Type B pancreatic cell (in vitro differentiated cells): ENCODE measurements at places on chromosomes 2 and 18. TPM values are rescaled to one million over a fixed set of nuclear protein-coding genes. Genes with fewer than 3 reads are reported as not detected.

DNA sequence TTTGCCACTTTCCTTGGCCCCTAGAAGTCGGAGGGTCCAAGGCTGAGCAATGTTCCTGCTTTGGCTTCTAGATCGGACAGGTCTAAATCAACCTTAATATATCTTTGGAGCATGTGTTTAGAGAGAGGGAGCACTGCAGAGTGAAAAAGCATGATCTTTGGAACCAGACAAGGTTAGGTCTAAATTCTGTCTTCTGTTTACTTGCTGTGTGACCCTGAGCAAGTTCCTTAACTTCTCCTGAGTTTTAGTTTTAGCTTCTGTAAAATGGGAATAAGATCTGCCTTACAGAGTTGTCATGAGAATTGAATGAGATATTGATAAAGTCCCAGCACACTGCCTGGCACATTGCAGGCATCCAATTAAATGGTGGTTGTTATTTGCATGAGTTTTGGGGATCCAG is 13.9 kb downstream of the TMEM17 start:
- H3K36me3 ChIP-seq, result no peaks in the 10 kb centered on the region
- H3K4me3 ChIP-seq, result no peak overlapping the region

DNA sequence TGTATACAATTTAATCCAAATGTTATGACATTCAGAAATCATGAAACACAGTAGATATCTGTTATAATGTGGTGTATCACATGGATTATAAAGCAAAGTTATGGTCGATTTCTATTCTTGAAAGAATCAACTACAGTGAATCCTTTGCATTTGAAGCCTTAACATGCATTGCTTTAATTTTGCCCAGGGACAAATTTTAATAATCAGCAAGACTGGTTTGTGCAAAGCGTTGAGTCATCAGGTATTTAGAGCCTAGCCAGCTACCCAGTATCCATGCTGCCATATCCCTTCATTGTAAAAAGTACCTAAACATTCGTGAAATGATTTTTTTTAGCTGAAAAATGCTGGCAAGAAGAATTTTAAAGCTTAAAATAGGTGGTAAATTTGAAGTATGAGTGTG is 8.9 kb upstream of the SPDYA start:
- no peaks in the 10 kb centered on the region for H3K27me3 ChIP-seq
- no peak for DNase-seq
- no peaks in the 10 kb centered on the region for H3K4me1 ChIP-seq
- H3K4me3 ChIP-seq, result no peak overlapping the region

GRCh38 chr2:88831792-88832248 is 140.3 kb downstream of the RPIA start:
- H3K4me1 ChIP-seq, result no peaks in the 10 kb centered on the region
- no peak overlapping the region for H3K27ac ChIP-seq
- H3K4me3 ChIP-seq, result no peak overlapping the region
- DNase-seq, result no peak
- no peaks in the 10 kb centered on the region for H3K27me3 ChIP-seq
- no peaks in the 10 kb centered on the region for H3K36me3 ChIP-seq

CHRND gene
- 0.60 TPM in 1 of 2 replicates, not detected in the other for total RNA-seq

DSG2 gene
- 117 and 272 TPM in 2 replicates for total RNA-seq

DNA sequence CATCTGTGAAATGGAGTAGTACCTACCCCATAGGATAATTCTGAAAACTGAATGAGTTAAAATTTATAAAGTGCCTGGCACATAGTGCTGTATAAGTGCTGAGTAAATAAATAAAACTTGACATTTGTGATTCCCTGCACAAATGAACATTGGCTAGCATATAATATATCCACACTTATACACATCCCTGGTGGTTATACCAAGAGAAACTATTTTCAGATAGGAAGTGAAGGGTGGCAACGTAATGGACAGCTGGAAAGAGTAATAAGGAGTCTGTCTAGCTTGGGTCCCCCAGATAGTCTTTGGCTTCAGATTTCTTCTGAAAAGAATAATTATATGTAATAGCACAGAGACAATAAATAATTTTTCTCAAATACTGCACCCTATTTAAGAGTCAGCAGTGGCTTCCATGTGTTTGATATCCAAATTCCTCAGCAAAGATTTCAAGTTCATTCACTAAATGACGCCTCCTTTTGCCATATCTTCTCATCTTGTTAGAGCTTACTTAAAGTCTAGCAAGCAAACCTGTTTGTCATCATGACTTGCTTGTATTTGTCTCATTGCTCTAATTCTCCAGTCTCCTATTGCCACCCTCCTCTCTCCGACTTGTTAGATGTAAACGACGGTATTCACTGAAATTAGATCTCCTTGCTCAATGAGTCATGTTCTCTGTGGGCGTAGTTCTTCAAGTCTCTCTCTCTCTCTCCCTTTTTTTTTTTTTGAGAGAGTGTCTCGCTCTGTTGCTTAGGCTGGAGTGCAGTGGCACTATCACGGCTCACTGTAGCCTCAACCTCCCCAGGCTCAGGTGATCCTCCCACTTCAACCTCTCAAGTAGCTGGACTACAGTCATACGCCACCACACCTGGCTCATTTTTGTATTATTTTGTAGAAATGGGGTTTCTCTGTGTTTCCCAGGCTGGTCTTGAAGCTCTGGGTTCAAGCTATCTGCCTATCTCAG is 8.7 kb upstream of the ADGRF3 start:
- H3K27me3 ChIP-seq, result no peaks in the 10 kb centered on the region
- H3K4me3 ChIP-seq, result peak overlapping the region; percentile 14
- no peak for DNase-seq
- H3K27ac ChIP-seq, result peak overlapping the region; percentile 71

DNA sequence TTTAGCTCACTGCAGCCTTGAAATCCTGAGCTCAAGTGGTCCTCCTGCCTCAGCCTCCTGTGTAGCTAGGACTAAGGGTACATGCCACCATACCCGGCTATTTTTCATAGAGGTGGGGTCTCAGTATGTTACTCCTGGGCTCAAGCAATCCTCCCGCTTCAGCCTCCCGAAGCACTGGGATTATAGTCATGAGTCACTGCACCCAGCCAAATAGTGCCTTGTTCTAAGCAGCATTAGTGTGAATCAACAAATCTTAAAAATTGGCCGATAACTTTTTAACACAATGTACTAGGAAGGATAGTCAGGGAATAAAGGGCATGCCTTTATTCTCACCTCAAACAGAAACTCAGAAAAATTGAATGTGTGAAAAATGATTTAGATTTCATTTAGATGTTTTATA is 51.6 kb downstream of the XRCC5 start:
- no peak overlapping the region for H3K4me3 ChIP-seq
- H3K27ac ChIP-seq, result no peak overlapping the region
- H3K4me1 ChIP-seq, result no peaks in the 10 kb centered on the region
- no peaks in the 10 kb centered on the region for H3K27me3 ChIP-seq
- H3K36me3 ChIP-seq, result peaks cover 51% of the 10 kb centered on the region

SNORC gene
- total RNA-seq, result 7.1 and 28.9 TPM in 2 replicates

IL18R1 gene
- 5.8 and 9.8 TPM in 2 replicates for total RNA-seq

DNA sequence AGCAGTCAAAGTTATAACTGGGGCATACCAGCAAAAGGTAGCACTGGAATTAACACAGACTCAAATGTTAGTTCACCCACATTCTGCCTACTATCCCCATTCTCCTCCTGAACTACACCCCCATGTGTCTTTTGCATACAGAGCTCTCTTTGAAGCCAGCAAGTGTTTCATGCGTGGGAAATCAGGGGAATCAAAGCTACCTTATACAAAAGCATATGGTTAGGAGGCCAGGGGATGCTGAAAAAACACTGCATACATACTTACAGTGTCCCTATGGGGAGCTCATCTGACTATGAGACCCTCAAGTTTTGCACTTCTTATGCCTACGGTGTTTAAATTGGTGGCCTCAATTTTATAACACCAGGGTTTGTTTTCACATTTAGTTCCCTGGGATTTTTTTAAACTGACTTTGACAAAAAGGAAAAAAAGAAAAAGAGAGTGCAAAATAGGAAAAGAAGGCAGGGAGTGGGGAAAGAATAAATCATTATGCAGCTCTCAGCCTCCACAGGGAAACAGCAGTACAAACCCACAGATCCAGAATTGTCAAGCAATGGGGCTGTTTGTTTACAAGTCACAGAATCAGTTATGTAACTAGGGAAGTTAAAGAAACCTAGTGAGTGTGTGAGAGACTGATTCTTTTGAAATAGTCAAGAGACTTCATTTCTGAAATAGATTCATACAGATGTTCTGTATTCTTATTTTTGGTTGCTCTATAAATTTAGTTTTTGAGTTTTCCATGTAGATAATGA is 20.1 kb upstream of the PPP3R1 start:
- H3K4me1 ChIP-seq, result peaks cover 5% of the 10 kb centered on the region
- no peak for DNase-seq
- no peak overlapping the region for H3K27ac ChIP-seq
- H3K4me3 ChIP-seq, result no peak overlapping the region

GRCh38 chr2:7740114-7740513 is 822.9 kb downstream of the RNF144A start:
- no peak overlapping the region for H3K4me3 ChIP-seq
- H3K27ac ChIP-seq, result no peak overlapping the region
- no peaks in the 10 kb centered on the region for H3K36me3 ChIP-seq

GRCh38 chr18:4193086-4193485 is 262.0 kb downstream of the DLGAP1 start:
- H3K4me1 ChIP-seq, result no peaks in the 10 kb centered on the region
- no peaks in the 10 kb centered on the region for H3K36me3 ChIP-seq
- no peak for DNase-seq
- peaks cover 4% of the 10 kb centered on the region for H3K27me3 ChIP-seq
- H3K4me3 ChIP-seq, result no peak overlapping the region
- no peak overlapping the region for H3K27ac ChIP-seq

DNA sequence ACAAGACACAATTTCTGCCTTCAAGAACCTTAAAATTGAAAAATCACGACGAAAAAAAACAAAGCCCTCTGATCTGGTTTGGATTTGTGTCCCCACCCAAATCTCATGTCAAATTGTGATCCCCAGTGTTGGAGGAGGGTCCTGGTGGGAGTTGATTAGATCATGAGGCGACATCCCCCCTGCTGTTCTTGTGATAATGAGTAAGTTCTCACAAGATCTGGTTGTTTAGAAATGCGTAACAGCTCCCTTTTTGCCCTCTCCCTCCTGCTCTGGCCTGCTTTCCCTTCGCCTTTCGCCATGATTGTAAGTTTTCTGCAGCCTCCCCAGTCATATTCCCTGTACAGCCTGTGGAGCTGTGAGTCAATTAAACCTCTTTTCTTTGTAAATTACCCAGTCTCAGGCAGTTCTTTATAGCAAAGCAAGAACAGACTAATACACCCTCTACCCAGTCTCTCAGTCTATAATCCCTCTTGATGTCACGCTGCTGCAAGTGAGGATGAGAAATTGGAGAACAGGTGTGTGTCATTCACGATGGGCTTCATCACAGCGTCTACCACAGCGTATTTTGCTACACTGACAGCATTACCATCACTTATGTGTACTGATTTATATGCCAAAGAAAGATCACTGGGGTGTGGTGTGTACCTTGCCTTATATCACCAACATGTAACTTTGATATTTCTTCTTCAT is 330.7 kb downstream of the MTX2 start:
- no peak overlapping the region for H3K27ac ChIP-seq
- H3K4me3 ChIP-seq, result no peak overlapping the region
- no peaks in the 10 kb centered on the region for H3K36me3 ChIP-seq
- DNase-seq, result no peak
- no peaks in the 10 kb centered on the region for H3K4me1 ChIP-seq
- H3K27me3 ChIP-seq, result peaks cover 37% of the 10 kb centered on the region

DNA sequence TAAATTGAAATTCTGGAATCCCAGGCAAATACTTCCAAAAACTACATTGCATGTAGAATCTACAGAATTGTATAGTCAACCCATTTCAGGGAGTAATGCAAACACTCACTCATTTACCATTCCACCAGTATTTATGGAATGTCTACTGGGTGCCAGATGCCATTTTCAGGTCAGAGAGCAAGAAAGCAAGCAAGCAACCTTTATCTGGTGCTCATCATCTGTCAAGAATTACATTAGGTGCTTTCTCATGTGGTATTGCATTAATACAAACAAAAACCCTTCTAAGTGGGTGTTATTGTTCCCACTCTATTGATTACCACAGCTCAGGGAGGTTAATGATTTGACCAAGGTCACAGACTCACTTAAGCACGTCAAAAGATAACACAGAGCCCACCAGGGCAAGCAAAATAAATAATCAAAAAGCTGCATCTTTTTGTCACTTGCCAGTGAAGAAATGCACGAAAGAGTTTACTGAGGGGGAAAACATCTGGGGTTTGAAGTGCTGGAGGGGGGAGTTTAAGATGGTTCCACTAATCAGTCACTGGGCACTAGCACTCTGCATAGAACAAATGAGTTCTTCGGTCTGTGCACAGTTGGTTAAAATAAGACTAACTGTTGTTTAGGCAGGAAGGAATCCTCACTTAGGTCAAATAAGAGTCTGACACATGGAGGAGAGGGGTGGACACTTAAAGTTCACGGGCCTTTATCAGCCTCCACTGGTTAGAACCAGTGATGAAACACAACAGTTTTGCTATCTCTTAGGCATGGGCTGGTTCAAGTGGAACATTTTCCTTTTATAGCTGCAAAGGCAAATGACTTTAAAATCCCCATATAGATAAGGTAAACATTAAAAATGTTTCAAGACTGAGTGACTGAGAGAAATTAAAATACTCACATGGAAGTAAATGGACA is 208.8 kb downstream of the CDH2 start:
- no peak for DNase-seq
- peaks cover 31% of the 10 kb centered on the region for H3K4me1 ChIP-seq
- H3K27ac ChIP-seq, result peak overlapping the region; percentile 50
- H3K4me3 ChIP-seq, result no peak overlapping the region
- H3K27me3 ChIP-seq, result no peaks in the 10 kb centered on the region
- peaks cover 9% of the 10 kb centered on the region for H3K36me3 ChIP-seq

DNA sequence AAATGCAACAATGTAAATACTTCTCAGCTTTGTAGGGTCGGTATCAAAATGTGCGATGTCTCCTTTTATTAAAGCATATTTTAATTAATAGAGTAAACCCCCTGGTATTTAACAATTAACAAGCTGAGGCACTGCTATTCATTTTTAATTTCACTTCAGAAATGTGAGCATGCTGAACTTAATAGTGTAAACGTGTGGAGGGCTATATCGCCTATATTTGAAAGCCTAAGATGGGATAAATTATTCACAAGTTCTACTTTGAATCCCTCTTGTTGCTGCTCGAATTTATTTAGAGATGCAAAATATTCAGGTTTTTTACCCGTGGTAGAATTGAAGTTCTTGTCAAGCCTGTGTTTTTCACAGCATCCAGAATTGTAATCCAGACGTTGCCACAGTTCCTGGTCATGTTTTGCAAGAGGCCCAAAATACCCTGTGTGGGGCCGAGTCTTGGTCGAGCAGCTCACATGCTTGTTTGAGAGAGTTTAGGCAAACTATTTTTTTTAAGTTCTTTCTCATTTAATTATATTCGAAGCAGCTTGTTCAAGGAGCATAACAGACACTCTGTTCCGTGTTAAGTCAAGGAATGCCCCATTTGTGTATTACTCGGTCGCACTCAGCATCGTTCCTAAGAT is 2.5 kb downstream of the SALL3 start:
- no peak for DNase-seq
- H3K27me3 ChIP-seq, result peaks cover 75% of the 10 kb centered on the region
- no peak overlapping the region for H3K27ac ChIP-seq

CROCC2 gene
- 0.68 and 0.98 TPM in 2 replicates for total RNA-seq

GRCh38 chr2:144950899-144951560 is 431.1 kb upstream of the ZEB2 start:
- H3K36me3 ChIP-seq, result no peaks in the 10 kb centered on the region
- no peak for DNase-seq
- H3K4me1 ChIP-seq, result peaks cover 13% of the 10 kb centered on the region
- H3K27me3 ChIP-seq, result no peaks in the 10 kb centered on the region
- no peak overlapping the region for H3K4me3 ChIP-seq

- DNase-seq, result no peak
- H3K27me3 ChIP-seq, result peaks cover 7% of the 10 kb centered on the region
- H3K36me3 ChIP-seq, result no peaks in the 10 kb centered on the region
- H3K27ac ChIP-seq, result no peak overlapping the region
- H3K4me3 ChIP-seq, result no peak overlapping the region
These were observed 125.1 kb downstream of the COPS8 start for GRCh38 chr2:237210763-237211162.

GRCh38 chr2:112166806-112167499 is 28.8 kb downstream of the FBLN7 start:
- no peaks in the 10 kb centered on the region for H3K27me3 ChIP-seq
- no peaks in the 10 kb centered on the region for H3K36me3 ChIP-seq
- no peak overlapping the region for H3K27ac ChIP-seq
- H3K4me3 ChIP-seq, result no peak overlapping the region
